ENCODE measurements at places on chromosomes 2 and 18. TPM values are rescaled to one million over a fixed set of nuclear protein-coding genes. Genes with fewer than 3 reads are reported as not detected.

The HNMT gene
- polyA plus RNA-seq: 124 TPM

DNA sequence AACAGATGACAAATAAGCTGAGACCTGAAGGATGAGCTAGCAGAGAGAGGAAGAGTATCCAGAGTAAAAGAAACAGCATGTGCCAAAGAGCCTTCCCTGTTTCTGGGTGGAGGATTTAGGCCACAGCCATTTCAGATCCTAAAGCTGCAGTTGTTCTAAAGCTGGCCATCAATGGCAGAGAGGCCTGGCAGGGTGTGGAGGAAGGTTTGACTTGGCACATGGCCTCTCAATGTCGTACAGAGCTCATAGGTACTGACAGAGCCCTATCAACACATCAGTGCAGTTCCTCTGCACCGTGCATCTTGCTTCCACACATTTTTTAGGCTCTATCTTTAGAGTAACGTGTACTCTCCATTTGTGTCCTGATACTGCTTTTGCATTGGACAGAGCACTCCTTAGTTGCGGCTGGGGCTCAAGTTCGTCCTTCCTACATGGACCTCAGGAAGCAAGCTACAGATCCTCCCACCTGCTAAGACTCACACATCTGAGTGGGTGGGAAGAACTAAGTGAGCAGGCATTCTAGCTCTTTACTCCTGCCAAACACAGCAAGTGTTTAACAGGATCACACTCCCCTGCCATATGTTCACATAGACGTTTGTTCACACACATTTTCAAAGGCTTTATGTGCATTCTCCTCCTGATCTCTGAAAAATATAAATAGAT is 3.0 kb upstream of the CHMP3 start:
- H3K27me3 ChIP-seq: no peaks in the 10 kb centered on the region
- no peaks in the 10 kb centered on the region for H3K4me1 ChIP-seq
- no peaks in the 10 kb centered on the region for H3K36me3 ChIP-seq
- DNase-seq: no peak
- H3K27ac ChIP-seq: no peak overlapping the region

GRCh38 chr2:134368009-134368817 is 114.3 kb downstream of the MGAT5 start:
- H3K27me3 ChIP-seq: no peaks in the 10 kb centered on the region
- DNase-seq: no peak
- no peaks in the 10 kb centered on the region for H3K4me1 ChIP-seq

DNA sequence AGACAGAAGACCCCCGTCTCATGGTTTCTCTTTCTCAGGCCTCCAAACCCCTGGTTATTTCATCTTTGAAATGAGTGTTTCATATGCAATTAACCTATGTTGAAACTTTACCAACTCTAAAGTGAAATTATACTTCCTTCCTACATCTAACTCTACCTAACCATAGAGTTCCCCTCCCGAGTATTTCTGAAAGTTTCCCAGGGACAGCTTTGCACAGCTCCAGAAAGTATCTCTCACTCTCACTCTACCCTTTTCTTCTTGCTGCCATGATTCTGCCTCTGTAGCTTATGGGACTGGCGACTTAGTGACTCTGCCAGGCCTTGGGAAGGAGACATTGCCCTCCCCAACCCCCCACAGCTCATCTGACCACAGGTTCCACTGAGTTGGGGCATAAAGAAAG is 107.9 kb downstream of the B3GNT2 start:
- H3K27ac ChIP-seq: no peak overlapping the region
- no peak for DNase-seq
- no peaks in the 10 kb centered on the region for H3K4me1 ChIP-seq
- no peaks in the 10 kb centered on the region for H3K36me3 ChIP-seq
- H3K27me3 ChIP-seq: no peaks in the 10 kb centered on the region

DNA sequence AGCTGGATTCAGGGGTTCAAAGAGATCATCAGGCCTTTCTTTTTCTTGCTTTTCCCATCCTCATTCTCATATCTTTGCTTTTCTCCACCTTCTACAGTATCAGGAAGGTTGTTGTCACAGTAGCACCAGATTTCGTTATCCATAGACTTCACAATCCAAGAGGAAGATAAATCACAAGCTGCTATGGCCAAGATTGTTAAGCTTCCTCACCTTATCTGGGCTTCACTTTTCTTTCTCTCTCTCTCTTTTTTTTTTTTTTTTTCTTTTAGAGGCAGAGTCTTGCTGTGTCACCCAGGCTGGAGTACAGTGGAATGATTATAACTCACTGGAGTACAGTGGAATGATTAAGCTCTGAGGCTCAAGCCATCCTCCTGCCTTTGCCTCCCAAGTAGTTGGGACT is 93.5 kb downstream of the TTC27 start:
- H3K36me3 ChIP-seq: no peaks in the 10 kb centered on the region
- no peaks in the 10 kb centered on the region for H3K27me3 ChIP-seq
- DNase-seq: no peak
- no peak overlapping the region for H3K4me3 ChIP-seq

- H3K4me1 ChIP-seq: peaks cover 26% of the 10 kb centered on the region
- H3K27me3 ChIP-seq: peaks cover 64% of the 10 kb centered on the region
- no peaks in the 10 kb centered on the region for H3K36me3 ChIP-seq
- peak; percentile 55 for DNase-seq
Observed at GRCh38 chr18:37565101-37565976, at the start of gene CELF4. Gene CELF4, minus strand, starts transcription at chr18:37565798.

DNA sequence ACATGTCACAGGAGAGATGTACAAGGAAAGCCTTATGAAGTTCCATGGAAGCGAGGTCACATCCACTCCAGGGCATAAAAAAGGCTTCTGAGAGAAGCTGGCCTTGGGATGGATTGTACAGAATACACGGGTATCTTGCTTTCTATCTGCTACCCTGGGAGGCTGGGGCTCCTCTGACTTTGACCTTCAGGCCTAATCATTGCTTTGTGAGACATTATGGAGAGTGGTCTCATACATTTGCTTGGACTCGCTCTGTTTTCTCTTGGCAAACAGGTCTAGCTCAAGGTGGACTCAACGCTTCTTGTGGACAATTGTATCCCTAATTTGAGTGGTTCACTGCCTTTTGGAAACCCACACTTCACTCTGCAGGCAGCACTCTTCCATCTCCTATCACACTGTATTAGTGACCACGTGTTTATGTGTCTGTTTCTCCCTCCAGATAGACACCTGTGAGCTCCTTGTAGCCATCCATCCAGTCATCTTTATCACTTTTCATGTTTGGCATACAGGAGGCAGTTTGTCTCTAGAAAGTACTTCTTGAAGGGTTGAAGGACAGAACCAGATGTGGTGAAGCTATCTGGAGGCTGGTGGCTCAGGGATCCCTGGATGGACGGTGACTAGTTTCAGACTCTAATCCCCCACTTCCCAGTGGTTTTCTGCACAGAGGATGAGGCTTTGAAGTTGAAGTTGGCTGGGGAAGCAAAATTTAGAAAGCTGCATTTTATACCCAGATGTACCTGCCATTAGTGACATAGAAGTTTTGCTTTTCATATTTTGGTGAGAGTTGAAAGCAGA is 267.8 kb downstream of the CYRIA start:
- DNase-seq: no peak
- H3K4me3 ChIP-seq: no peak overlapping the region
- no peaks in the 10 kb centered on the region for H3K36me3 ChIP-seq
- H3K4me1 ChIP-seq: no peaks in the 10 kb centered on the region
- H3K27ac ChIP-seq: no peak overlapping the region

- peak overlapping the region; percentile 74 for H3K27ac ChIP-seq
- H3K27me3 ChIP-seq: no peaks in the 10 kb centered on the region
- H3K36me3 ChIP-seq: no peaks in the 10 kb centered on the region
Observed at GRCh38 chr18:10052871-10053270, 139.1 kb downstream of the VAPA start.

DNA sequence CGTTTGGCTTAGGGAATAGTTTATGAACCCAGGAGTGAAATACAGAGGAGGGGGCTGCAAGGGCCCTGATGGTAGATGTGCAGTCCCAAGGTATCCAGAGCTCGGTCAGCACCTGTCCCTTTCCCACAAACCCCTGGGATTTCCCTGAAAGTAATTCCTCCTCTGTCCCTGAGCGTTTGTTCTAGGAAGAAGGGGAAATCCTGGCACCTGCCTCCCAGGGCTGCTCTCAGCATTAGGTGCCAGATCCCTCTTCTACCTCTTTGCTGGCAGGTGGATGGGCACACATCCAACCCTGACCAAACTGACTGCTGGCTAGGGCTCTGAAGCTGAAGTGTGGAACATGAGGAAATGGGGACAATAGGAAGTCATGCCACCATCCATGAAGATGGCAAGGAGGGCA is 824.0 kb downstream of the SLC4A3 start:
- no peaks in the 10 kb centered on the region for H3K4me1 ChIP-seq
- H3K4me3 ChIP-seq: no peak overlapping the region
- H3K27me3 ChIP-seq: no peaks in the 10 kb centered on the region
- no peak for DNase-seq
- H3K36me3 ChIP-seq: no peaks in the 10 kb centered on the region

DNA sequence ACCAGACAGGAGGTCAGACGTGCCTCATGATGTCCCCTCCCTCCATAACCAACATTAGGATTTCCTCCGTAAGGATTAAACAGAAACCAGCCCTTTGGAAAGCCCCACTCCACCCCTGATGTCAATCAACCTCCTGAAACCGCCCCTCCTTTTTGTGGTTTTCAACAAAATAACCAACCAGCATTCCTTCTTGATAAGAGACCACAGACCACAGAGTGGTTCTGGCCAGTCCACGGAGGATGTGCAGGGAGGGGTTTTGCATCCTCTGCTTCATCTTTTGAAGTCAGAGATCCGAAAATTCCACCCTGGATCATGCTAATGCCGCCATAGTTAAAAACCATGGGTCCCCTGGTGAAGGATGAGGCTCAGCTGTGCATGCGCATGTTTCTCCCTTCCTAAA is 180.0 kb upstream of the CCDC150 start:
- no peaks in the 10 kb centered on the region for H3K27me3 ChIP-seq
- no peaks in the 10 kb centered on the region for H3K4me1 ChIP-seq
- DNase-seq: no peak
- H3K36me3 ChIP-seq: no peaks in the 10 kb centered on the region
- no peak overlapping the region for H3K4me3 ChIP-seq

DNA sequence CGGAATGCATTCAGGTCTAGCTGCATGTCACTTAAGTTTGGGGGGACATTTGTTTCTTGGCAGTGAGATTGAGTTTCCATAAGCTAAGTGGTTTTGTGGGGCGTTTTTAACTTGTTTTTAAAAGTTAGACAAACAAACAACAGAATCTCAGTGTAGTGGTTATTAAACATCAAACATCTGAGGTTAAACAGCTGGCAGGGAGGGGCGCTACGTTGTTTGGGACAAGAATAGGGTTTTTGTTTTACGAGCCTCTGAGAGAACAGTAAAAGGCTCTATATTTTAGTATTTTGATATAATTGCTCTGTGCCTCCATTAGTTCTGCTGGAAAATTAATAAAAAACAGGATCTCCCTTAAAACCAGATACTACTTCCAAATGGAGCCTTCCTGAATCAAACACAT is 41.6 kb upstream of the TMEM177 start:
- H3K27ac ChIP-seq: no peak overlapping the region
- DNase-seq: no peak
- no peak overlapping the region for H3K4me3 ChIP-seq
- no peaks in the 10 kb centered on the region for H3K36me3 ChIP-seq
- H3K27me3 ChIP-seq: no peaks in the 10 kb centered on the region

The RPS27A gene
- polyA plus RNA-seq: 2,433 TPM

GRCh38 chr2:178250429-178250828 is 56.1 kb downstream of the OSBPL6 start:
- H3K36me3 ChIP-seq: no peaks in the 10 kb centered on the region
- H3K27me3 ChIP-seq: no peaks in the 10 kb centered on the region
- H3K4me1 ChIP-seq: no peaks in the 10 kb centered on the region
- DNase-seq: no peak
- H3K4me3 ChIP-seq: no peak overlapping the region
- no peak overlapping the region for H3K27ac ChIP-seq
